ENCODE measurements at places on chromosomes 5 and 9.

- DNase-seq: peak; percentile 100
Observed at GRCh38 chr5:61331407-61332357, at the start of gene ZSWIM6. TSS of gene ZSWIM6 (plus strand) at chr5:61332258. CDS start at chr5:61332273, 15 bp downstream.

DNA sequence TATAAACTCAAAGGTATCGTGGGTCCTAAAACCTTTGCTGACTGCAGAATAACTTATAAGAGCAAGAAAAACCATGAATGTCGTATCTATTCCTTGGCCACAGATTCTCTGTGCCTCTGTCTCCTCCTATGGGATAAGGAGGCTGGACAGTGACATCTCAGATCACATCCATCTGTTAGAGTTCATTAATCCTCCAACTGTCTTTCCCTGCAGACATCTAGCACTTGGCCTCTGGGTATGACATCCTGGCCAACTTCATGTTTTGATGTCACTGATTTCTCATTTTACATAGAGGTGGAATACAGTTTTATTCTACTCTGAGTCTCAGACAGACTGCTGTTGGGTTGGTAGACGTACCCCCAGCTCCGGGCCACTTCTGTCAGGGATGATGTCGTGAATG lies 86.2 kb downstream of the OTULIN start:
- DNase-seq: no peak

DNA sequence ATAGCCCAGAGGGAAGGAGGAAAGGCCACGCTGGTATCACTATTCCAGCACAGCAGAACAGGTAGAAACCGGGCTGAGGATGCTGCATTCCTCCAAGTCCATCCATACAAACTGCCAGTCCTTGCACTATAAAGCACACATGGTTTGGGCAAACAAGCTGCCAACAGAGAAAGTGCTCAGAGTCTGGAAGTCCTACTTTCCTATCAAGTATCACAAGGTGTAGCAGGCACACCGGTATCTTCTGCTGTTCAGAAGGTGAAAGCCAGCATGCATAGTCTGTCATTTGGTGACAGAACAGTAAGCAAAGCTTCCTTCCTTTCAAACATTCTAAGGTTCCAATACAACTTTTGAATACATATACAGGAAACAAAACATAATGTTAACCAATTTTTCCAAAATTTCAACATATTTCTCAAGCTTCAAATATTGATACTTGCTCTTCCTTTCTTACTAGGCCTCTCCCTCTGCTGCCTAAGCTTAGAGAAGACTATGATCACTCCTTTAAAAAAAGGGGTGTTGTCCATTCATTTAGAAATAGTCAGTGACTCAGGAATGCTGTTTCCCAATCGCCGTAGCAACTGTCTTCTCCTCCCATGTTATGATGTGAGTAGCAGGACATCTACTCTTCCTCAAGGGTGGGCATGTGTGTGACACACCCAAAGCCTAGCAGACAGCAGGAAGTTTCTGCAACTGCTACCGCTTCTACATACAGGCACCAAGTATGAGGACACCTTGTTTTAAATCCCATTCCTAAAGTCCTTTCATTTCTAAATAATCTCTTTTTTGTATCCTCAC lies 14.7 kb downstream of the DIAPH1 start:
- no peak for DNase-seq

GRCh38 chr9:21096172-21096900 lies 18.6 kb upstream of the IFNB1 start:
- no peak for DNase-seq

GRCh38 chr5:80959768-80960442 lies at the start of gene RASGRF2:
TSS of gene RASGRF2 (plus strand) at chr5:80960363. CDS start at chr5:80960739, 376 bp downstream.
- no peak for DNase-seq

GRCh38 chr5:34914671-34915138 lies 599 bp downstream of the RAD1 start:
- peak; percentile 68 for DNase-seq

DNA sequence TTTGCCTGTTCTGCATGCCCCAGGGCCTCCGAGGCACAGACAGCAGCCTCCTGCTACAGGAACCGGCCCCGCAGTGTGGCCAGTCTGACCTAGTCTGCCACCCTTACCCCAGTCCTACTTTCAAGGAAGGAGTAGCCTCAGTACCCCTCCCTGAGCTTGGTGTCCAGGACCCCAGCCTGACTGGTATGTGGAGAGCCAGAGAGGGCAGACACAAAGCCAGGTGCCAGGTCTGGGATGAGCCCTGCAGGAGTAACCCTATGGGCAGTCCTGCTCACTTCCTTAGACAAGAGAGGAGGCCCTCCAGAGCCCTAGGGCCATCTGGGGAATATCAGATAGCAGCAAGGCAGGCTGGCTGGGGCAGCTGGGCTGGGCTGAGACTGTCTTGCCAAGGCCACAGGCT lies 67.8 kb downstream of the NRG2 start:
- no peak for DNase-seq
